ENCODE measurements at places on chromosomes 16 and 17.

GRCh38 chr17:40460604-40460967 lies 17.3 kb downstream of the IGFBP4 start:
- DNase-seq, result no peak

- DNase-seq, result no peak
Measured at GRCh38 chr16:23048164-23048563, 101.1 kb downstream of the USP31 start.

DNA sequence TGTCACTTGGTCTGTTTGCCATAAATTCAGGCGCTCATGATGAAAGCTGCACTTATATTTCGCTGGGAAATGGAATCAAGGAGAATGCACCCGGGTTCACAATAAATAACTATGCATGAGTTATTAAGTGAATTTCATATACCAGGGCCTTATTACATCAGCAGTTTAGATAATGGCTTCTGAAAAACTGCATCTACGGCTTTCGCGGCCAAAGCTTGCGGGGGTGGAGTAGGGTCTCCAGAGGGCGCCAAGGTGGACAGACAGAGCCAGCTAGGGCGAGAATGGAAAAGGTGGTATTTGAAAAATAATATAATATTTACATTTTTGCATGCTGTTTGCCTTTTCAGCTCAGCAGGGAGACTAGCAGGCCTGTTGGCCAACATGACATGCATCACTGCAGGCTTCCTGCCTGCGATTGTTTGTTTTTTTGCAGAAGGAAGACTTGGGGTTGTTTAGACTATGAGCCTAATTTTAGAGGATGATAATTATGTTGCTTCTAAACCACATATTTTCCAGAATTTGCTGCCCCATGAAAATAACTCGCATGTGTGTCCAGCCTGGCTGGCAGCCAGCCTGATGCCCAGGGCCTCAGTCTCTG lies 173.8 kb upstream of the IRX3 start:
- no peak for DNase-seq

DNA sequence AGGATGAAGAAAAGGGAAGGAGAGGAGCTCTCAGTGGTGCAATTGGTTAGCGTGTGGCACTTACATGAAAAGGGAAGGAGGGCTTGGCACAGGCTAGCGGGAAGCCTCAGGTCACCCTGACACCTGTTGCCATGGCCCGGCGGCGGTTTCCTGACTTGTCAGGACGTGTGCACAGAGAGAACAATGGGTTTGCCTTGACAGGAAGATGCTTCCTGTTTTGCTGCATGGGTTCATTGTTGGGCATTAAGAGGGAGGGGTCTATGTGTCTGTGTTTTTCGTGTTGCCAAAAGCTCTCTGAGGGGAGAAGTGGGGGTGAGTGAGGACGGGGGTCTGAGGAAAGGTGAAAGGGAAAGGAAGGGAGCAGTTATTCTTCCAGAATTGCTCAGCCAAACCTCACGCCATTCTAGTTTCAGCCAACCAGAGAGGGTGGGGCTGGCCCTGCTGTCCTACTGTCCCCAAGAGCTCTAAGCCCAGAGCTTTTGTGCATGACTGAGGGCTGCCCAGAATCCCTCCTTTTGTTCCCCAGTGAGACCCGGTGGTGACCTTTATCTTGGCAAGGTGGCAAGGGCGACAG lies 17.1 kb upstream of the CCR7 start:
- DNase-seq, result peak; percentile 40

- no peak for DNase-seq
Measured at GRCh38 chr17:50564916-50565315, 4.4 kb downstream of the CACNA1G start.

GRCh38 chr17:17476865-17477467 lies at the start of gene MED9:
Gene MED9 (plus strand): TSS chr17:17477000. CDS start chr17:17477042, 42 bp downstream.
- DNase-seq, result peak; percentile 94

GRCh38 chr16:31467151-31467773 lies 4.7 kb upstream of the TGFB1I1 start:
- no peak for DNase-seq

All from activated gamma-delta T cell (primary cell).